ENCODE measurements at places on chromosomes 6 and 20.

DNA sequence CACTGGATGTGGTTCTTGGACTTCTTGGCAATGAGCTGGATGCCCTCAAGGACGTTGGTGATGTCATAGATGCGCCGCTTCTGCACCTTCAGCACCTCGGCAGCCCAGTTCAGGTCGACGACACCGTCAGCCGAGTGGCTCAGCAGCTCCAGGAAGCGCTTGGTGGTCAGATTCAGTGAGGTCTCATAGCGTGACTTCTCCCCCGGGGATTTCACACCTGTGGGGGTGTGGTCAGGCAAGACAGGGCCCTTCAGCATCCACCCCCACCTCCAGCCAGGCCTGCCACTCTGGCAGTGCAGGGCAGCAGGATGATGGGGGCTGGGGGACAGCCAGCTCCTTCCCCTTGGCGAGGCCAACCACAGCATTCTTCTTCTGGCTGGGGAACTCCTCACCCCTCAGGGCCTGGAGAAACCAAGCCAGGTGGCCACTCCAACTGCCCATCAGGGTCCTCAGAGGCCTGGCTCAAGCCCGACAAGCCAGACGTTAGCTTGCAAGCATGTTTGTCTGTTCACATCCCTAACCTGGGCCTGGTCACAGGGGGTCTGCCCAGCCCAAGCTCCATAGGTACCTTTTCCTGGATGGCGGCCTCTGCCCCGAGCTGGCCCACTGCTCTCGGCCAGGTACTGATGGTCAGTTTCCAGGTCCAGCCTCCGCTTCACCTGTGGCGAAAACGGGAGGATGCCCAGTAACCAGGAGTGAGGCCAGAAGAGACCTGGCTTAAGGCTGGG lies 5.7 kb upstream of the NECAB3 start:
- DNase-seq, result no peak

GRCh38 chr6:69012211-69012610 lies 377.1 kb downstream of the ADGRB3 start:
- DNase-seq, result no peak

- no peak for DNase-seq
Observed at GRCh38 chr6:44133981-44134711, 6.8 kb downstream of the TMEM63B start.

DNA sequence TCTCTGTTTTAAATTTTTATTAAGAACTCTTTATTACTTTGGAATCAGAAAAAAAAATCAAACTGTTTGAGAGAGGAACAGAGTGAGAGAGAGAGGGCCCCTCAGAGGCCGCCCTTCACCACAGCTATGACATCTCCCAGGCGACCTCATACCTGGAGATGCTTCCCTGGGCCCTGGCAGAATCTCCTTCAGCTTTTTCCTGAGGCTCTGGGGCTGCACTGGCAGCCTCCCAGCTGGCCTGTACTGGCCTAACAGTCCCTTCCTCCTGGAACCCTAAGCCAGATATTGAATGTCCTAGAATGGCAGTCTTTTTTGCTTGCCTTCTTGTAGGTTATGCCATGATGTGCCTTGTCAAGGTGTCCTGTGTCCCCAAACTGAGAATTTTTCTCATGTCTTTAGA lies 13.7 kb downstream of the ABHD12 start:
- no peak for DNase-seq

GRCh38 chr6:27178407-27178730 lies 69.1 kb upstream of the PRSS16 start:
- no peak for DNase-seq

DNA sequence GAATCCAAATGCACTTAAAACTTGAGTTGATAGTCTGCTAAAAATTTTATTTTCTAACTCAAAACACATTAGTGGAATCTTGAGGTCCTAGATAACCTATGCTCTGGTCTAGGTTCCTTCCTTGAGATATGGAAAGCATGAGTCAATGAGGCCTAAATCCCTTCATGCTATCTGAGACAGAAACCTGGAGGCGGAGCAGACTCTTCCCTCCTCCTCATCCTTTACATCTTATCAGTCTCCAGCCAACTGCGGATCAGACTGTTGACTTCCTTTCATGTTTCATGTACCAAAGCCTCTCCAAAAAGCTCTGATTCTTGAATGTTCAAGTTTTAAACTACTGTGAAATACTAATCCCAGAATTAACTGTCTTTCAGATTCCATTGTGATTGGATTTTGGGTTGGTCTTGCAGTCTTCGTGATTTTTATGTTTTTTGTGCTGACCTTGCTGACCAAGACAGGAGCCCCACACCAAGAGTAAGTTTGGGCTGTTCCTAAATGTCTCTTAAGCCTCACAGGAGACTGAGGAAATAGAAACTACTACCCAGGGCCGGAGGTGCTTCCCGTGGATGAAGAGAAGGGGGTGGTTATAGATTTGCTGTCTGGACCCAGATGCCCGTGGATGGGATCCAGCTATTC lies 29.1 kb downstream of the MRAP2 start:
- no peak for DNase-seq

GRCh38 chr6:73088138-73088813 lies 137.0 kb downstream of the KHDC1L start:
- no peak for DNase-seq

DNA sequence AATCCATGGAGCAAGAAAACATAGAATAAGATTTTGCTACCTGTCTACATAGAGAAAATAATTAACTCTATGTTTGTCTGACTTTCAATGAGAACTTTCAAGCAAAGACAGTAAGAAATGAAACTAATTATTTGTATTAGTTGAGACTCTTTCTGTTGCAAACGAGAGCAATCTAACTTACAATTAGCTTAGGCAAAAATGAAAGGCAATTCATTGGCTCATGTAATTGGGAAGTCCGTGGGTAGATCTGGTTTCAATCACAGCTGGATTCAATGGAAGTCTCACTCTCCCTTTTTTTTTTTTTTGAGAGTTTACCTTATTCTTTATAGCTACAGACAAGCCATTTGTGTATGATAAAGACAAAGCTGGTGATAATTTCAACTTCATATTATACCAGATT lies 68.2 kb upstream of the STXBP5 start:
- no peak for DNase-seq
